ENCODE measurements at places on chromosomes 13 and 19.
A peak's percentile ranks its signal among the peaks of the same experiment; 100 is the strongest.

GRCh38 chr19:34224996-34225658 is 29.2 kb upstream of the GARRE1 start:
- no peak for DNase-seq

- no peak for DNase-seq
These were observed 71.4 kb downstream of the LRCH1 start for GRCh38 chr13:46624353-46624752.

DNA sequence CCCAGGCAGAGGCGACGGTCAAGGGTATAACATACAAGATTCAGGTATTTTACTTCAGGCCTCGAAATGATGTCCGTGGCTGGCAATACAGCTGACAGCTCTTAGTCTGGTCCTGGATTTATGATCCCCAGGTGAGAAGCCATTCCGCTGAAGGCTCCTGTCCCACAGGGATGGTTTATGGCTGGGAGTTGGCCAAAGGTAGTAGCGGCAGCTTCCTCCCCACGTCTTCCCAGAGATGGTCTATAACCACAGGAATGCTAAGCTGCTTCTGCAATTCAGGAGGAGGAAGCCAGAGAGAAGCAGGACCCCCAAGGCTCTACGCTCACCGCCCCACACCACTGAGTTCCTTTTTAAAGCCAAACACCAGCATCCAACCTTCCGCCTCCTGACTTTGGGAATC is 27.1 kb downstream of the OLFM2 start:
- DNase-seq, result no peak

GRCh38 chr19:42409477-42409876 is 17.7 kb downstream of the LIPE start:
- no peak for DNase-seq

GRCh38 chr19:32022731-32023563 is 322.5 kb upstream of the ZNF507 start:
- no peak for DNase-seq

DNA sequence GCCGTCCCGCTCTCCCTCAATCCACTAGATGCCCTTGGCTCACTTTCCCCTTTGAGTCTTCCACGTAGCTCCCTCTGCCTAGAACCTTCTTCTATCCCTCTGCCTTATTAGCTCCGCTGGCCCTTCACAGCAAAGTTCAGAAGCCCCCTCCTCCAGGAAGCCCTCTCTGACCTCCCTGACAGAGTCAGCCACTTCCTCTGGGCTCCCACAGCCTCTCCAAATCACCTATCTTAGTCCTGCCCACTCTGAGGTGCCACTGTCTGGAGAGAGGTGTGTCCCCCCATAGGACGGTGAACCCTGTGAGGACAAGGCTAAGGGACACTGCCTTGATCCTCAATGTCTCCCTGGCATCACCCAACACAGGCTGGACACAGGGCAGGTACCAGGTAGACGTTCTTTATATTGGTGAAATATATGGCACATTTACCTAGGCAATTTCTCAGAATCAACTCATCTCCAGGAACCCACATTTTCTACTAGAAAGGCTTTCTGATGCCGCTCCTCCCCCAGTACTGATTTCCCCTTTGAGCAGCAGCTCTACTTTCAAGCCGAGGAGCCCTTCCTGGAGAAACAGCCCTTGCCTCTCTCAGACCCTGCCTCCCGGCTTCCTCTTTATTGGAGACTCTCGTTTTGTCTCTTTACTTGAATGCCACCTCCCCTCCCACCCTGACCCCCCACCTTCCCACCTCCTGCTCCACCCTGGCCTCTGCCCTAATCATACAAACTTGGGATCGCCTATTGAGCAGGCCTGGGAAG is 3.4 kb upstream of the TGFB1 start:
- DNase-seq, result no peak

- no peak for DNase-seq
These were observed 76.8 kb upstream of the ZNF835 start for GRCh38 chr19:56748378-56748777.

GRCh38 chr13:90533866-90534265 is 813.6 kb upstream of the MIR17HG start:
- peak; percentile 13 for DNase-seq

DNA sequence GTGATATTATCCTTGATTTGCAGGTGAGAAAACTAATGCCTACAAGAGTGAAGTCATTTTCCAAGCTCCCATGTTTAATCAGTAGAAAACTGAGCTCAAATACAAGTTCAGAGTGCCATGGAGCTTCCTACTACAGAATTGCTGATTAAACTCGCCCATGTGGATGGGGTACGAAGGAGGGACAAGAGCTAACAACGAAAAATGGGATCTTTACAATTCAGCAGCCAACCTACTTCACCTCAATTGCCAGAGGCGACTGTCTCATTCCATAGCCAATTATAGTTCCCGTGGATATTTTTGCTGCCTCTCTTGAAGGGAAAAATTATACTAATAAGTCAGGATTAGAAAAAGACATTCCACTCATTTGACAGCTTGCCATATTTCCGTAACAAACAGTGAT is 1155.1 kb downstream of the OLFM4 start:
- DNase-seq, result no peak

GRCh38 chr19:42606660-42607351 is 12.1 kb upstream of the CEACAM8 start:
- DNase-seq, result no peak

DNA sequence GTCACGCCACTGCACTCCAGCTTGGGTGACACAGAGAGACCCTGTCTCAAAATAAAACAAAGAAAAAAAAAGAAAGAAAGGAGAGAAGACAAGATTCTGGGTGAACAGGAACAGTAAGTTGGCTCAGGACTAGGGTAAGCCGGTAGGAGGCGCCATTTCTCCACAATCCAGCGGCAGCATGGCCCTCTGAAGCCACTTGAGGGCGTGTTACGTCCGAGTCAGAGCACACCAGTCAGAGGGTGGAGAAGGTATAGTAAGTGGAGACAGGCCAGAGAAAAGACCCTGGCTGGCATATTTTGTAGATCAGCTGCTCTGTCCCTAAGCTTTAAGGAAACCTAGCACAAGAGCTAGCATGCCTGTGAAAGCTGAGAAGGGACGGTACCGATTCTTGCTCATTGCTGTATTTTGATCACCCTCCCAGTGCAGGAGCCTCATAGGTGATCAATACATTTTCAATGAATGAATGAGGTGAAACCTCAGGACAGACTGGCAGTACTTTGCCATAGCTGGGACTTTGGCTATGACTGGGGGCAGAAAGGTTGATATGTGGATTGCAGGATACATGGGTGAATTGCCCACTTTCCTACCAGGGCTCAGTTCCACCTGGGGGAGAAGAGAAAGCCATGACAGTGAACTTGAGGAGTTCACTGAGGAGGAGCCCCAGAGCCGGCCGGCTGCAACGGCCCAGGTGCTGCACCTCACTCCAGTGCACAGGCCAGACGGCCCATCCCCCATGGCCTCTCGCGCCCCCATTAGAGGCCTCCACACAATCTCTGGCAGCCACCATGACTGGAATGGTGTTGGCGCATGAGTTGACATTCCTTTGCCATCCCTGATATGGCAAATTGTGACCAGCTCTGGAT is 23.5 kb downstream of the POU2F2 start:
- DNase-seq, result peak; percentile 69

- DNase-seq, result no peak
These were observed 16.8 kb downstream of the RB1 start for GRCh38 chr13:48320399-48320790.

- DNase-seq, result no peak
These were observed 2.3 kb upstream of the DOCK6 start for GRCh38 chr19:11264452-11265176.

GRCh38 chr13:44266305-44266704 is 107.3 kb upstream of the SERP2 start:
- no peak for DNase-seq

- DNase-seq, result no peak
These were observed 78.2 kb downstream of the C13orf42 start for GRCh38 chr13:51032831-51033230.

DNA sequence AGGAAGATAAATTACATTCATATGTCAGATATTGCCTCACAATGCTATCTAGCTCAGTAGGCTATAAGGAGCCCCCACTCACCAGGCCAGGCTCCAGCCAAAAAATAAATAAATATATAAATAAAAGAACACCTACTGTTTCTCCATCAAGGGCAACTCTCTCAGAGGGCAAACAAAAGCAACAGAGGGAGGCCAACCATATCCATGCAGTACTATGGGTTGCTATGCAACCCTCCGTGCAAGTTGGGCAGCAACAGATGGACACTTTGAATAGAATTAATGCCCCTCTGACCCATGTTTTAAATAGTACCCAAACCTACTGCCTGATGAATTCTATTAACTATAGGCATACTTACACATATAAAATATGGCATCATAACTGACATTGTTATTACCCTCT is 279.8 kb upstream of the EDNRB start:
- DNase-seq, result no peak

DNA sequence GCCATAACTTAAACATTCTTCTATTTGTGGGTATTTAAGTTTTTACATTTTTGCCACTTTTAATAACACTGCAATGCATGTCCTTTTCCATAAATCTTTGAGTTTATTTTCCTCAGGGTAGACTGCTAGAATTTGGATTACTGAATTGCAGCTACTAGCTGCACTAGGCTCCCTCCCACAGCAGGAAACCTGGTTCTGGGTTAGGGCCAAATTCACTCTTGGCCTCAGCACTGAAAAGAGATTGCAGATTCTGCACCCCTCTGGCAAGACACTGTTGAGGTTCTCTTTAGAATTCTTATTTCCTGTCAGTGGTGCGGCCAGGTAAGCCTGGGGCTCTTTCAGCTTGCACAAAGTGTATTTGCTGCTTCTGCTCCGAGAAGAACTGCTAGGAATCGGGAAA is 155.7 kb downstream of the ENOX1 start:
- peak; percentile 1 for DNase-seq

- DNase-seq, result no peak
These were observed 145.6 kb upstream of the ZNF536 start for GRCh38 chr19:30226464-30227011.

DNA sequence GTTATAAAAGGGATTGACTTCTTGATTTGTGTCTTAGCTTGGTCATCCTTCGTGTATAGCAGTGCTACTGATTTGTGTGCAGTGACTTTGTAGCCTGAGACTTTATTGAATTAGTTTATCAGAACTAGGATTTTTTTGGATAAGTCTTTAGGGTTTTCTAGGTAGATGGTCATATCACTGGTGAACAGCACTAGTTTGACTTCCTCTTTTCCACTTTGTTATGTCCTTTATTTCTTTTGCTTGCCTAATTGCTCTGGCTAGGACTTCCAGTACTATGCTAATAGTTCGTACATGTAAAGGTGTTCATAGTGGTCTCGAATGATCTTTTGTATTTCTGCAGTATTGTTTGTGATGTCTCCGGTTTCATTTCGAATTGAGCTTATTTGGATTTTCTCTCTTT is 145.4 kb downstream of the DNAJC3 start:
- no peak for DNase-seq

GRCh38 chr19:27654266-27654990 is 1558.5 kb downstream of the UQCRFS1 start:
- no peak for DNase-seq

GRCh38 chr13:51286135-51287002 is 53.1 kb upstream of the SERPINE3 start:
- no peak for DNase-seq

- DNase-seq, result no peak
These were observed 426.2 kb downstream of the PCDH9 start for GRCh38 chr13:66803808-66804456.

DNA sequence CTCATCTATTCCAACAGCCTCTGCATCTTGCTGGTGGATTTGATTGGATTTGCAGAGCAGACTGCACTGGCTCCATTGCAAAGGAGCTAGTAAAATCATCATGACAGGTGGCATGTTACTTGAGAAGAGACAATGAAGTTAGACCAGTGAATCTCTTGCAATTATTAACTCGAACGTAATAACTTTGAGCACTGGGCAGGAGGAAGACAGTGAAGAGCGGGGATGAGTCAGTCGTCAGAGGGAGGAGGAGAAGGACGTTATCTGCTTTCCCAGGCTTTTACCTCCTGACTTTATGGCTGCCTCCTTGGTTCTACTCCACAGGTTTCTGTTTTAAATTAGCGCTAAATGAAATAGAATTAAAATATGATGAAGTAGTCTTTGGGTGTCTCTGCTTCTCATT is 257.8 kb upstream of the IPO5 start:
- no peak for DNase-seq

GRCh38 chr13:110617321-110618072 is 2.2 kb downstream of the NAXD start:
- peak; percentile 71 for DNase-seq

DNA sequence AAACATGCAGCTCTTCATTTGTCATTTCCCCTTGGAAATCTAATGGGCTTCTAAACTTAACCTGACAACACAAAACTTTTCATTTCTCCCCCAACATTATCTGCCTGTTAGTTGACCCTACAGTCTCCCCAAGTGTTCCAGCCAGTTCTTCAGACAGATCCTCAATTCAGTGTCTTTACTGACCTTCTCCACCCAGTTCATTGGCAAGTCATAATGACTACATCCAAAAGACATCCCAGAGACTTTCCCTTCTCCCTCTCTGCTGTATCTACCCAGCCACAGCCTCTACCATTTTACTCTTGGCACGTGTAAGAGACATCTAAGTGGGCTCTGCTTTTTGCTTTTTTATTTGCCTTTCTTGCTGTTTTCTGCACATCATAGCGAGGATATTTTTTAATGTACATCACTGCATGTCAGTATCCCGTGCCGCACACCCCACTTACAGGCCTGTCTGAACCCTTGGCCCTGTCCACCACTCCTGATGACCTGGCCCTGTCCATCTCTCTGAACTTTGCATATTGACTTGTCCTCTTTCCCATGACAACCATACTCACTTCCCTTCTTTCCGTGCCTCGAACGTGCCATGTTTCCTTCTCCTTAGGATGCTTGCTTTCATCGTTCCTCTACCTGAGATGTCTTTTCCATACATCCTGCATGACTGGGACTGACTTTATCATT is 391.9 kb downstream of the IRS2 start:
- DNase-seq, result no peak

DNA sequence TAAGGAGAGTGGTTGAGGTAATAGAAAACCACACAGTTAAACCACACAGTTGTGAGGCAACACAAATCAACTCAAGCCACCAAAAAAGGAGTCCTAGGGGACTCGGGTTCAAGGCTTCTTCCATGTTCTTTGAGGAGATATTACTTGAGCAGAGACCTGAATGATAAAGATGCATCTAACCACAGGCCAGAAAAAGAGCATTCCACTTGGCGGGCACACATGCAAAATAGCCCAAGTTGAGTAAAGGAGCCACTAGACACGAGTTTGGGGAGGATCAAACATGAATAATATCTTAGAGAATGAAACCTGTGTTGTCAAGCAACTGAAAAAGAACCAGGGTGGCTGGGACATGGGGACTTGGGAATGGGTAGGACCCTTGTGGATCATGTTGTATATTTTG is 30.2 kb downstream of the NLRP4 start:
- DNase-seq, result no peak

GRCh38 chr13:44853641-44854040 is 135.6 kb downstream of the NUFIP1 start:
- DNase-seq, result no peak
